Upper lobe of left lung (tissue), 6 donors: ENCODE measurements at places on chromosomes 11 and 22. TPM values are rescaled to one million over a fixed set of nuclear protein-coding genes. Genes with fewer than 3 reads are reported as not detected.

- no peaks in the 10 kb centered on the region for H3K4me1 ChIP-seq
- no peak overlapping the region for H3K4me3 ChIP-seq
- no peak overlapping the region for H3K27ac ChIP-seq
Measured at GRCh38 chr11:134100171-134100570, 31.3 kb downstream of the JAM3 start.

GRCh38 chr22:43293655-43294392 is 49.3 kb downstream of the SCUBE1 start:
- H3K4me3 ChIP-seq = no peak overlapping the region
- no peaks in the 10 kb centered on the region for H3K36me3 ChIP-seq
- peaks cover 39% of the 10 kb centered on the region for H3K4me1 ChIP-seq

- H3K36me3 ChIP-seq = no peaks in the 10 kb centered on the region
- H3K4me3 ChIP-seq = no peak overlapping the region
- no peak for DNase-seq
- no peaks in the 10 kb centered on the region for H3K4me1 ChIP-seq
- H3K27me3 ChIP-seq = no peaks in the 10 kb centered on the region
Measured at GRCh38 chr11:92130421-92130831, 94.2 kb upstream of the FAT3 start.

Gene ALG9
- 21.7 TPM for total RNA-seq

Gene B3GAT1
- 2.7 TPM for total RNA-seq

DNA sequence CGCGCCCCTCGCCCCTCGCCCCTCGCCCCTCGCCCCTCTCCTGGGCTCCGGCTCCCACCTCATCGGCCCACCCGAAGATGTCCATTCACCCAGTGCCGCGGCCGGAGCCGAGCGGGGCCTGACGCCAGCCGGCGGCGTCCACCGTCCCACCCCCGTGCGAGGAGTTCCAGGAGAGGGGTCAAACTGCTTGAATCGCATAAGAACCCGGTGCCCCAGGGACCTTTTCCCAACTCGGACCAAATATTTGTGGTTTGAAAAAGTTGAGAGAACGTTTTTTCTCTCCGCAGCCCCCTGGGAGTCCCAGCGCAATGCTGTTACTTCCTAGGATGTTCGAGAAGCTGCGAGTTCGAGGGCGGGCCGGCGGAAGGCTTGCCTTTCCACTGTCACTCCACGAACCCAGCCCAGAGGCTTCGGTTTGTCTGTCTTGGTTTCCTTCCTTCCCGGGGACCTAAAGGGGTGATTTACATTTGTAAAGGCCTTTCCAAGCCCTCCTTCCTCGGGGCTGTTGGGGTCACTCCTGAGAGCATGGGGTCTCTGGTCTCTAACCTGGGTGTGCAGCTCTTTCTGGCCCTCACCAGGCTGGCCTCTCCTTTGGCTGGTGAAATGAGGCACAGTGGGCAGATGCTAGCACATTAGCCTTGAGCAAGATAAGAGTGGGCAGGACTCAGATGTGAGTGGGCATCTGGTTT is 38.0 kb downstream of the ETS1 start:
- peaks cover 47% of the 10 kb centered on the region for H3K4me1 ChIP-seq
- H3K4me3 ChIP-seq = peak overlapping the region; percentile 54
- H3K36me3 ChIP-seq = no peaks in the 10 kb centered on the region
- no peaks in the 10 kb centered on the region for H3K27me3 ChIP-seq
- peak overlapping the region; percentile 91 for H3K27ac ChIP-seq

Gene OR6T1
- total RNA-seq = not detected

GRCh38 chr22:50184902-50185374 is 775 bp upstream of the TRABD start:
- H3K27ac ChIP-seq = no peak overlapping the region
- H3K27me3 ChIP-seq = no peaks in the 10 kb centered on the region
- H3K36me3 ChIP-seq = no peaks in the 10 kb centered on the region
- peak overlapping the region; percentile 27 for H3K4me3 ChIP-seq
- H3K4me1 ChIP-seq = peaks cover 53% of the 10 kb centered on the region

Gene KCNJ1
- total RNA-seq = not detected

DNA sequence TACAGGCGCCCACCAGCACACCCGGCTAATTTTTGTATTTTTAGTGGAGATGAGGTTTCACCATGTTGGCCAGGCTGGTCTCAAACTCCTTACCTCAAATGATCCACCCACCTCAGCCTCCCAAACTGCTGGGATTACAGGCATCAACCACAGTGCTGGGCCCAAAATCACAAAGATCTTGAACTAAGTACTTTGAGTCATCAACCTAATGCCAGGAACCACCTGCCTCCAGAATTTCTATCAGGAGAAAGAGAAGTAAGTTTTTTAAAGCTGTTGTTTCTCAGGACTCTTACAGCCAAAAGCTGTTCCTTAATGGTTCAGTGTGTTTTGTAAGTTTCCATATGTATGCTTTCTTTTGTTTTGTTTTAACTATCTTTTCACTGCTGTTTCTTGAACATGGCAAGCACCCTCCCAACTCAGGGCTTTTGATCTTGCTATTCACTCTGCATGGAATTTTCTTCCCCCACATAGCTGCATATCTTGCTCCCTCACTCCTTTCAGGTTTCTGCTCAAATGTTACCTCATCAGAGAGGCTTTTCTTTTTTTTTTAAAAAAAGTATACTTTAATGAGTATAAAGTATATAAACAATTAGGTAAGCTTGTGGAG is 6.0 kb upstream of the PAK1 start:
- no peaks in the 10 kb centered on the region for H3K4me1 ChIP-seq
- H3K4me3 ChIP-seq = no peak overlapping the region
- no peaks in the 10 kb centered on the region for H3K36me3 ChIP-seq
- no peak overlapping the region for H3K27ac ChIP-seq

- no peak overlapping the region for H3K4me3 ChIP-seq
- H3K4me1 ChIP-seq = no peaks in the 10 kb centered on the region
- H3K36me3 ChIP-seq = no peaks in the 10 kb centered on the region
- H3K27ac ChIP-seq = no peak overlapping the region
Measured at GRCh38 chr11:8654503-8654902, 28.0 kb downstream of the TRIM66 start.

- H3K27me3 ChIP-seq = no peaks in the 10 kb centered on the region
- H3K4me3 ChIP-seq = no peak overlapping the region
- no peaks in the 10 kb centered on the region for H3K4me1 ChIP-seq
- H3K27ac ChIP-seq = no peak overlapping the region
- DNase-seq = no peak
Measured at GRCh38 chr11:10829139-10829538, 20.4 kb upstream of the EIF4G2 start.

GRCh38 chr11:57254631-57255030 is 17.6 kb upstream of the APLNR start:
- no peaks in the 10 kb centered on the region for H3K36me3 ChIP-seq
- H3K27me3 ChIP-seq = no peaks in the 10 kb centered on the region
- H3K27ac ChIP-seq = no peak overlapping the region
- no peak for DNase-seq
- no peaks in the 10 kb centered on the region for H3K4me1 ChIP-seq
- H3K4me3 ChIP-seq = no peak overlapping the region
